Activated CD8-positive, alpha-beta T cell treated with anti-CD3 and anti-CD28 coated beads for 36 hours (primary cell): ENCODE measurements at places on chromosomes 7 and 10. TPM values are rescaled to one million over a fixed set of nuclear protein-coding genes. Genes with fewer than 3 reads are reported as not detected.

Gene MGMT
- 17.0 TPM for total RNA-seq

Gene BAZ1B
- total RNA-seq = 82.6 TPM

Gene FXYD4
- total RNA-seq = not detected

DNA sequence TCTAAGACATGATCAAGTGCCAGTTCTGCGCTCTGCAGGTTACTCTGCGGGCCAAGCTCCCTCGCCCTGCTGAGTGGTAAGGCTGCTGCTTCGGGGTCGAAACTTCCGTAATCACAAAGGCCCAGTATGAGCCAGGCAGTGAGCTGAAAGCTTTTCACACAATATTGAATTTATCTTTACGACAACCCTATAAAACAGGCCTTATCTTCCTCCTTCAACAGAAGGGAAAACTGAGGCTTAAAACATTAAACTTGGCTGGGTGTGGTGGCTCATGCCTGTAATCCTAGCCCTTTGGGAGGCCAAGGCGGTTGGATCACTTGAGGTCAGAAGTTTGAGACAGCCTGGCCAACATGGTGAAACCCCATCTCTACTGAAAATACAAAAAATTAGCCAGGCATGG, 83.3 kb downstream of the FAM107B start:
- H3K27ac ChIP-seq = no peak overlapping the region
- H3K36me3 ChIP-seq = no peaks in the 10 kb centered on the region
- no peak for DNase-seq
- H3K4me3 ChIP-seq = no peak overlapping the region
- H3K4me1 ChIP-seq = peaks cover 7% of the 10 kb centered on the region

Gene MOGAT3
- not detected for total RNA-seq

DNA sequence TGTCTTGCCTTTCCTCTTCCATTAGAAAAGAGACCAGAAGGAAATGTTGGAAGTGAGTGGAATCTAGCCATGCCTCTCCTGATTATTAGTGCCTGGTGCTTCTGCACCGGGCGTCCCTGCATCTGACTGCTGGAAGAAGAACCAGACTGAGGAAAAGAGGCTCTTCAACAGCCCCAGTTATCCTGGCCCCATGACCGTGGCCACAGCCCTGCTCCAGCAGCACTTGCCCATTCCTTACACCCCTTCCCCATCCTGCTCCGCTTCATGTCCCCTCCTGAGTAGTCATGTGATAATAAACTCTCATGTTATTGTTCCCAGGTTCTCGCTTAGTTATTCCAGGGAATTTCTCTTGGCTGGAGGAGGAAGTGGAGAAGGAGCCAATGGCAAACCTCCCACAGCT, 4.2 kb downstream of the TMEM176A start:
- DNase-seq = no peak
- peaks cover 5% of the 10 kb centered on the region for H3K4me1 ChIP-seq
- H3K4me3 ChIP-seq = no peak overlapping the region
- H3K27me3 ChIP-seq = peaks cover 33% of the 10 kb centered on the region

DNA sequence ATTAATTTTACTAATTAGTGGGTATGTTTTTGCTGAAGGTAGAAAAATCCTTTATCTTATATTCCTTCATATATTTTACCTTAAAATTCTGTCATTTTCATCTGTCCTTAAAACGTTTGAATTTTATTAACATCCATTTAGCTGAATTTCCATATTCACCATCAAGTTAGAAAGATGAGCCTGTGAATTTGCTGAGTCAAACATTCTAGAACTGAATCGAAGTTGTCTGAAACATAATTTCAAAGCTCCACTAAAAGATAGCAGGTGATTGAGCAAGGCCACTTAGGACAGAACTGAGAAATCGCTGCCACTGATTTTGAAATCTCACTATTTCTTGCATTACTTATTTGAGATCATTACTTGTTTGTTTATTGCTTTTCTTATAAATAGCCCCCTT, 17.5 kb downstream of the HGF start:
- DNase-seq = no peak
- no peak overlapping the region for H3K4me3 ChIP-seq
- no peak overlapping the region for H3K27ac ChIP-seq
- no peaks in the 10 kb centered on the region for H3K36me3 ChIP-seq
- no peaks in the 10 kb centered on the region for H3K4me1 ChIP-seq
- no peaks in the 10 kb centered on the region for H3K27me3 ChIP-seq
